Activated CD4-positive, alpha-beta T cell treated with anti-CD3 and anti-CD28 coated beads, Interleukin-2, amount 50 U/mL, for 1 hour (primary cell): ENCODE measurements at places on chromosomes 16 and 17.

- no peak for DNase-seq
Measured at GRCh38 chr16:49580751-49581303, 207.2 kb downstream of the C16orf78 start.

DNA sequence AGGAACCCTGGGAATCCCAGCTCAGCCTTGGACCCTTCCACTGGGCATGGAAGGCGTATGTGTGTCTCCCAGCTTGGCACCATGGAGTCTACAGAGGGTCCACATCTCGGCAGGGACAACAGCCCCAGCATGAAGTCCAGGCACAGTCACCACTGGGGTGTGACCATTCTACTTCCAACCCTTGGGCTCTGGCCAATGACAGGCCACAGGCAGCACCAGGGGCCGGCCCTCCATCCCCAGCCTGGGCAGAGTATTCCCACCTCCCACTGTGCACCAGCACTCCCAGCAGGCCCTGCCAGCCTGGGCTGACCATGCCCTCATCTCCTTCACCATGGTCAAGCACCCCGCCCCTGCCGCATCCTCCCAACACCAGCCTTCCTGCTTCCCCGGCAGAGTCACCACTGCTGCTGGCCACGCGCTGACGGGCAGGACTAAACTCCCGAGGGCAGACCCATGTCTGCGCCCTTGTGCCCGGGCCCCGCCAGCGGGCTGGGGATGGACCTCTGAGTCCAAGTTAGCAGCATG, 9.5 kb upstream of the PPP1R27 start:
- no peak for DNase-seq

DNA sequence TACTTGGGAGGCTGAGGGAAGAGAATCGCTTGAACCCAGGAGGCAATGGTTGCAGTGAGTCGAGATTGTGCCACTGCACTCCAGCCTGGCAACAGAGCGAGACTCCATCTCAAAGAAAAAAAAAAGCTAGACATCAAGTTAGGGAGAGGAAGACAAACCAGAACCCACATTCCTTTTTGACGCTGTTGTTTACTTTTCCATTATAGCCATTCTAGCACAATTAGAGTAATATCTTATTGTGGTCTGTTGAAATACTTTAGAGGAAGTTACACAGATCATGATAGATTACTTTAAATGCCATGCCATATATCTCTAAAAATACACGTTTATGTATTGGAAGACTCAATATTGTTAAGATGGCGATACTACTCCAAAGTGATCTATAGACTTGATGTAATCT, 16.5 kb upstream of the ABCC1 start:
- no peak for DNase-seq

DNA sequence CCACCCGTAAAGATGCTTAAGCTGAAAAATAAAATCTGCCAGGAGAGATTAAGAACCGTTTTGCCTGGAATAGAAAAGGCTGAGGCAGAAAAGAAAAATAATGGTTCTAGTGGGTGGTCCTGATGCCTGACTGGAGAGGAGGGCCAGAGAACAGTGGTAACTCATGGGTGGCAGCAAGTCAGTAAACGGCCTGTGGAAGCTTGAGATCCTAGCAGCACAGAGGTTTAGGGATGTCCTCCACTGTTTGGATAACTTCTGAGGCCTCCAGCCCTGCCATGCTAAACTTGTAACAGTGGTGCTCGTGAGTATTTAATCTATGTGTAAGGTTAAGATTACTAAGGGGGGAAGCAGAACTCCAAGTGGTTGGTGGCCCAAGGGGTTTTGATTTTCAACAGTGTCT, 21.2 kb upstream of the PHAF1 start:
- DNase-seq, result no peak

DNA sequence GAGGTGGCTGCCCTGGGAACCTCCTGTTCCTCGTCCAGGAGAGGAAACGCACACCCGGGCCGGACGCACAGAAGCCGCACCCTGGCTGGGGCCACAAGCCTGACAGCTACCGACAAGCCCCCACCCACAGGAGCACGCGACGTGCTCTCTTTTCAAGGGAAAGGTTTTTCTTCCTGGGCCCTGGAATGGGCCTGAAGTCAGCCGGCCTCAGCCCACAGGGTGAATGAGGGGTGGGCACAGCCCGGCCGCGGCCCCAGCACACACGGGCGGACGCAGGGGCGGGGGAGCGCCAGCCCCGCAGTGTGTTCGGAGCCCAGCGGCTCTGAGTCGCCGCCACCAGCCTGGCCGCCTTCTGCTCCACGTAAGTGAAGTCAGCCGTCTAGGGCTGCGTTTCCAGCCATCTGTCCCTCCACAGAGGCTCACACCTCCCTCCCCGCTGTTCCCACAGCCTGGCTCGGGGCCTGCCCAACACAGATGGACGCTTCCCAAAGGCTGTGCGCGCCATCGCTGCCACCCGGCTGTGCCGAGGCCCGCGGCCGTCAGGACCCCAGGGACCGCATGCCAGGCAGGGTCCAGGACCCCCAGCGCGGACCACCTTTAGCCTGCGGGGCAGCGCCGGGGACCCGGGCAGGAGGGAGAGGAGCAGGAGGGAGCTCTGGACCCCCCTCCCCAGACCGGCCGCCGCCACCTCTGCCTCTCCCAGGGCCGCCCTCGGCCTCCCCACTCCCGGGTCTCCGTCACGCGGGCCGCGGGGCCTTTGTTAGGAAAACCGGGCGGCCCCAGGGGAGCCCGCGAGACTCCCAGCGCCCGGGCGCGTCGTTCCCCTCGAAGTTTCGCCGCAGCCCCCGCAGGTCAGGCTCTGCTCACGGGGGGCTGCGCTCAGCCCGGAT, 36.8 kb downstream of the CBFA2T3 start:
- DNase-seq, result no peak
